CD4-positive, alpha-beta T cell treated with Interleukin-10 for 1 hour (primary cell): ENCODE measurements at places on chromosomes 4 and X.
A peak's percentile ranks its signal among the peaks of the same experiment; 100 is the strongest.

DNA sequence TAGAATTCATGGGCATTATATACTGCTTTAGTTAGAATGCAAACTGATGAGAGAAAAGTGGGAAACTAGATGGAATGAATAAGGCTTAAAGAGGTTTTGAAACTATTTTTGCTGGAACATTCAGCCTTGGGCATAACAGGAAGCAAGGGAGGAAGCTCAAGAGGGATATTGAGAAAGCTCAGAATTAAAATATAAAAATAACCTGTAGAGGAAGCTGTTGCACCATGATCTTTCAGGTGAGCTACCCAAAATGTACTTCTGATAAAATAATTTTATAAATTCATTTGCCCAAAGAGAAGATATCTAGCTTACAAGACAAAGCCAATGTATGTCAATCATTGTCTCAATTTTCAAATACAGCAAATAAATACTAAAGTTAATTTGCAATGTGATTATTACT lies 11.3 kb downstream of the GC start:
- DNase-seq: no peak

DNA sequence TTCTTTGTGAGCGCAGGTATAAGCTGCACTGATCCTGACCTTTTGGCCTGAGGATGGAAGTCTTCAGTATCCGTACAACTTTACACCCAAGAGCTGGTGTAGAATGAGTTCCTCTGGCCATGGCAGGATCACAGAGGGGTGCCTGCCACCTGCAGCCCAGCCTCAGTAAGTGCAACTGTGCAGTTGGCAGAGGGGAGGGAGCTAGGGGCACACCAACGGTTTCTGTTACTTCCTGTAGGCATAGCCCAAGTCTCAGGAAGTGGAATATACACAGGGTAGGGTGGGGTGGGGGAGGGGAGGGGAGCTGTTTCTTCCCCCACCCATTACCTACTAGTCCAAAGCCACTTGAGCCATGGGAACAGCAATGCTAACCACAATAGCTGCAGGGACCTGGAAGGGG lies 85.4 kb upstream of the GBA3 start:
- DNase-seq: peak; percentile 26

DNA sequence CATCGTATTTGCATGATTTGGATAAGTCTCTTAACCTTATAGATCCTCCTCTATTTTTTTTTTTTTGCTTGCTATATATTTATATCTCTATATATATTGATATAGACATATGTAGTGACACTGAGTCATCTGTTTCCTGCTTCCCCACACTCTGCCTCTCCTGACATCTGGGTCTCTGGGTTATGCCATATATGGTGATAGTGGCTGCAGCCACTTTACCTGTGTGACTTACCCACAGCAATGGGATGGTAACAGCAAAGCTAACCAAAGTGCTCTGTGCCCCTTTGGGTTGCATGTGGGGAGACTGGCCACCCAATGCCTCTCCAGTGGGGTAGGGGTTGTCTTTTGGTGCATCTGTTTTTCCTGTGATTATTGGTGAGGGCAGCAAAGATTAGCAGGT lies 14.5 kb downstream of the CMC4 start:
- peak; percentile 8 for DNase-seq

GRCh38 chr4:183330841-183331240 lies 8.6 kb upstream of the CLDN24 start:
- DNase-seq: no peak

- no peak for DNase-seq
Observed at GRCh38 chr4:80471756-80472155, 136.2 kb downstream of the CFAP299 start.

DNA sequence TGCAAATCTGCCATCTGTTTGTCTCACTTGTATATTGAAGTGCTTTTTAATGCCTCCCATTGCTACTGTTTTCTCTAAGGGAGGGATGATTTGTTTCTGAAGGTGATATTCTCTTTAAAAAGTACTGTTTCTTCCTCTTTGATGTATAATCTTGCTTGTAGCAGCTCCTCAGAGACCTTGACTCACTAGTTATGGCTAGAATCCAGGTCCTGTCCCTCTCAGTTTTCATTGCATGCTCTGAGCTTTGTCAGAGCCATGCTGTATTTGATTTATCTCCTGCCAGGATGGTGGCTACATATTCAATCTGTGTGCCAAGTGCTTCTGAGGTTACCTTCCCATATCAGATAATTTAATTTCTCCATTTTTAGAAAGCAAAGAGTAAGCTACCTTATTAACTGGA lies 56.0 kb downstream of the GLUD2 start:
- DNase-seq: no peak

- no peak for DNase-seq
Observed at GRCh38 chr4:3732076-3733028, 33.8 kb upstream of the ADRA2C start.

DNA sequence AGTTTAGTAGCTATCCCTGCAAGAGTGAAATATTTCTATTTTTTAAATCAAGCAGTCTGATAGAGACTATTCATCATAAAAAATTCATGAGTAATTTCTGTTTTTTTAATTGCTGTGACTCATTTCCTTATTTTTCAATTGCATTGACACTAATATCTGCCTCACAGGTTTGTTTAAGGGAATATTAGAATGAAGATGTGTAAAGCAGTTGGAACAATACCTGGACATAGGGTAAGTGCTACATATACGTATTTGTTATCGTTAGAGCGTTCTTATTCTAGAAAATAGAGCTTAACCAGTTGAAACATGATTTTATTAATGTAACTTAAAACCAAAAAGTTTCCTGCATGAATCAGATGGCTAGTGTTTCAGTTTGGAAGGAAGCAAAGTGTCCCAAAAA lies 2211.3 kb downstream of the PCDH7 start:
- no peak for DNase-seq

DNA sequence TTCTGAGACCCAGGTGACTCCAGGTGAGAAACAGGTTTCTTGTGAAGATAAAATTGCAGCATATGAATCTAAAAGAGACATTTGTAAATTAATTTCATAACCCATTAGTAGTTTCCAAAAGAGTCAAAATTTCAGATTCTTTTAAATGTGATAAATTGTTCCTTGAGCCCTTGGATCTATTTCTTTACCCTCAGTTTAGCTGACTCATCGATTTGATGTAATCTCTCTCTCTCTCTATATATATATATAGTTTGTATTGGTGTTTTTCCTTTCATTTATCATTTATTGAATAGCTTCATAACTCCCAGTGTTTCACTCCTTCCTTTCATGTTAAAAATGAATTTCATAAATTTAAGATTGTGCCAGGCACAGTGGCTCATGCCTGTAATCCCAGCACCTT lies 96.9 kb downstream of the RAPGEF2 start:
- no peak for DNase-seq

- peak; percentile 6 for DNase-seq
Observed at GRCh38 chr4:158255727-158256324, 45.5 kb downstream of the TMEM144 start.

DNA sequence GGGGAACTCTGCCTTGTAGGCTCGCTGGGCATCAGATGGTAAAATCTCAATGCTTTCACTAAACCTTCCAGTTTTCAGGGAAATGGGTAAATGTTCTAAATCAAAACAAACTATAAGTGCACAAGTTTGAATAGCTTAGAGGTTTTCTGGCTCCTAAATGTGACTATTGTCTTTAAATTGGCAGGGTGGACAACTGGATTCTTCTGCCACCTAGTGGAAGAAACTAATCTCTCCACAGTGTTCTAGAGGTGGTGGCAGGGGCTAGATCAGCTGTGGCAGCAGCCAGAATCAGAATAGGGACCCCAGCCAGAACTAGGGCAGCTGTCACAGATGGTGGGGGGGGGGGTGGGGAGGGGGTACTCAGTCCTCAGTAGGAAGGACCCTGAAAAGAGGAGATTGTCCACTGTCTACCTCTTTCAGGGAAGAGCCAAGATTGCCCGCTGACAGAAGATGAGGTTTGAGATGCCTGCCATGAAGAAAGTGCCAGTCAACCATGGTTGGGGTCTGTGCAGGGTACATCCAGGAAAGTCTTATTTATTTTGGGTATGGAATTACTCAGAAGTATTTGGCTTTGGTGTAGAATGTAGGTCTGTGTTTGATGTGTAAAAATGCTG lies 201.4 kb downstream of the CCNG2 start:
- DNase-seq: peak; percentile 9

GRCh38 chr4:60396341-60397049 lies 803.6 kb upstream of the ADGRL3 start:
- DNase-seq: no peak

DNA sequence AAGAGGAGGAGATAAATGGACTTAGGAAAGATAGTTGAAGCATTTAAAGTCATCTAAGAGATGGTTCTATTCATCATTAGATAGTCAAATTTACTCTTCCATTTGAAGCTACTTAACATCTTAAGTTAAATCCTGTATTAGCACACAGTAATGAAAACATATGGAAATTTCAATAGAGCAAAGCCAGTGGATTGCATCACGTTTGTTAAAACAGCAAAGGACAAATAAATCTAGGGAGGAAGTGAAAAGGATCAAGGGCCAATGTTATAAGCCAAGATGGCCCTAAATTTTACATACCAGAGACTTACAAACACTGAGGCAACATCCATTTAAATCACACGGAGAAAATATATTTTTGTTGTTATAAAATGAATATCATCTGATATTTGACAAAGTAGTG lies 602.8 kb downstream of the INPP4B start:
- no peak for DNase-seq

- no peak for DNase-seq
Observed at GRCh38 chr4:158280856-158281255, 70.6 kb downstream of the TMEM144 start.

GRCh38 chr4:15901998-15902397 lies 36.5 kb downstream of the FGFBP1 start:
- DNase-seq: no peak

GRCh38 chr4:25030277-25031076 lies at the start of gene LGI2:
LGI2 (minus strand) TSS chr4:25030946; CDS start chr4:25030693, 253 bp downstream.
- no peak for DNase-seq

DNA sequence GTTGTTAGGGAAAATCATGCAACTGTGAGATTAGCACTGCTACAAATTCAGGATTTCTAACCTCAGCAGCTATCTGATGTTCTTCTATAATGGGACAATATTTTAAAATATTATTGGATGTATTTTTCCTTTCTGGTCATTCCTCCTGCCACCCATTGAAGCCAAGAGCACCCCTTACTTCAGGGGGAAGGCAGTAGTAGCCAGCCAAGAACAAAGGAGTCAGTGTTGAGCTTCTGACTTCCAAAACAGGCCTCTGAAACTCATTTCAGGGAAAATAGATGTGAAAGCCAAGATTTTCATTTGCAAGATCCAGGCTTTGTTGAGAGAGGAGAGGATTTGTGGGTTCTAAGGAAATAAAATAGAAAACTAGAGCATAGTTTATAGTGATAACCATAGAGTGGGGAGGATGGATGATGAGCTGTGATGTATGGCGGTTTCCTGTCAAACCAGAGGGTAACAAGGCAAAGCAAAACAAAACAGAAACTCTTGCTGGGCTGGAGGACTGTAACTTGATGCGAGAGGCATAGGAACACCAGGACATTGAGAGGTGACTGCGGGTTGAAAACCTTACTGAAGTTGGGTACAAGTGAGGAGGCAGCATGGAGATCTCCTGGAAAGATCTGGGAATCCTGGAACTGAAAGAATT lies 173.7 kb upstream of the LEF1 start:
- peak; percentile 57 for DNase-seq

DNA sequence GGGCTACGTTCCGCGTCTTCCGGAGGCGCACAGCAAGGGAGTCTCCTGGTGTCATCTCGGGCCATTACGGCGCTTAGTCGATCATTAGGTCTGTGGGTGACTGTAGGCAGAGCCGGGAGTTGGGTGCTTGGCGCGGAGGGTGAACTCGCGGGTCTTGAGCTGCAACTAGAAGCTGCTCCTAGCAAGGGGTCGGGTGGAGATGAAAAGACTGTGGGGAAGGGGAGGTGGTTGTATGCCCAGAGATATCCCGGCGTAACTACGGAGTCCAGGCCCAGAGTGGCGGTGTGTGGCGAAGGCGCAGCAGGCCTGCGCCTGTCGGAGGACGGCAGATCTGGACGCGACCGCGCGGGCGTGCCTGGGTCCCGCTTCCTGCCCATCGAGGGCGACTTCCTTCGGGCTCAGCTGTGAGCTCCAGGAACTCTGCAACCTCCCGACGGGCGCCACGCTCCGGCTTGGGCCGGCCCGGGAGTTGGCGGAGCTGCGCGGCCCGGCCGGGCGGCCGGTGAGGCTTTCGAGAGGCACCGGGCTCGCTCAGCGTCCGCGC lies 2.7 kb upstream of the NKX3-2 start:
- no peak for DNase-seq

GRCh38 chrX:153750127-153750774 lies 13.8 kb upstream of the PLXNB3 start:
- DNase-seq: no peak

DNA sequence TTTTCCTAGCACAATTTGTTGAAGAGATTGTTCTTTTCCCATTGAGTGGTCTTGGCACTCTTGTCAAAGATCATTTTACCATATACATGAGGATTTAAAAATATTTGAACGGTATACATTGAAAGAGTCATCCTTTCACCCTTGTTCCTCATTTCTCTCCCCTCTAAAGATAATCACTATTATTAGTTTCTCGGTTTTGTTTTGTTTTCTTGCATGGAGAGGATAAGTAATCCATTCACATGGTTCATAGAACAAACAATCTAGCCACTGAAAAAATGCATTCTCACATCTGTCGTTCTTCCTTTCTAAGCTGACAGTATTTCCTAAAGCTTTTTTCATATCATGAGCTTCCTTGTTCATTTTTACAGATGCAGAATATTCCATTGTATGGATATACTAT lies 39.2 kb upstream of the MSMO1 start:
- no peak for DNase-seq

- DNase-seq: no peak
Observed at GRCh38 chrX:91122151-91122694, 312.4 kb upstream of the PABPC5 start.

DNA sequence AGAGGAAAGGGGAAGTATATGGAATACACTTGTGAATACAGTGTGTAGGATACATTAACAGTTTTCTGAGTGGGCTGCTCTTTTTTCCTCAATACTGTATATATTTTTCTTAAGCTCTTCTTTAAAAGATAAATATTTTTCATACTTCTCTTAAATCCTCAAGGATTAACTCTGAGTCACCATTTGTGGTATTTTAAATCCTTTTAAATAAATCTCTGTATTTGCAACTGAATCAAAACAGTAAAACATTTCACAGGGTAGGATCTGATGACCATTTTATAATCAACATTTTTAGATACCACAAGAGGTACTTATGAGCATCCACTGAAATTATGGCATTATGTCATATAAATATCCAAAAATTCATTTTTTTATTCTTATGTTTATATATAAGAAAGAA lies 87.6 kb downstream of the GAB1 start:
- DNase-seq: no peak

DNA sequence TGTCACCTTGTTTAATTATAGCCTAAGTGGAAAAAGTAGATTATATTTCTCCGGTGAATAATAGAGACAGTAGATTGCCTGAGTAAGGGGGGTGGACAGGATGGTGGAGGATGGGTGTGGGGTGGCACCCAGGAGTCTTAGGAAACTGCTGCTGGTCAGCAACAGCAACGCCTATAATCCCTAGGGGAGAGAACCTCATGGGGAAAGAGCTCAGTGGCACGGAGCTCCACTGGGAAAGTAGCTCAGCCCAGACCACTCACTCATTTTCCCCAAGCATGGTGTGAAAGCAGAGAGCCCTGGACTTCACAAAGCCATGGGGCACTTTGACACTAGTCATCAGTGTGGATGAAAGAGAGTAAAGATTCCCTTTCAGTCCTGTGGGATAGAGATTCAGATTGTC lies 31.1 kb downstream of the METTL14 start:
- DNase-seq: no peak

- peak; percentile 76 for DNase-seq
Observed at GRCh38 chr4:40194602-40195161, 2.1 kb upstream of the RHOH start.

GRCh38 chr4:183588691-183589090 lies 70.3 kb downstream of the RWDD4 start:
- DNase-seq: no peak

- DNase-seq: no peak
Observed at GRCh38 chr4:147678796-147679549, 5.0 kb downstream of the PRMT9 start.
